Fibroblast of lung (primary cell): ENCODE measurements at places on chromosomes 4 and X.

- no peak overlapping the region for H3K27ac ChIP-seq
- no peaks in the 10 kb centered on the region for H3K27me3 ChIP-seq
- DNase-seq, result no peak
- H3K36me3 ChIP-seq, result no peaks in the 10 kb centered on the region
Measured at GRCh38 chrX:17817251-17817650, 43.8 kb downstream of the RAI2 start.

- H3K4me3 ChIP-seq, result no peak overlapping the region
- H3K36me3 ChIP-seq, result no peaks in the 10 kb centered on the region
- no peak overlapping the region for H3K27ac ChIP-seq
- H3K4me1 ChIP-seq, result no peaks in the 10 kb centered on the region
- DNase-seq, result no peak
Measured at GRCh38 chr4:77595364-77595973, 10.2 kb upstream of the CXCL13 start.

DNA sequence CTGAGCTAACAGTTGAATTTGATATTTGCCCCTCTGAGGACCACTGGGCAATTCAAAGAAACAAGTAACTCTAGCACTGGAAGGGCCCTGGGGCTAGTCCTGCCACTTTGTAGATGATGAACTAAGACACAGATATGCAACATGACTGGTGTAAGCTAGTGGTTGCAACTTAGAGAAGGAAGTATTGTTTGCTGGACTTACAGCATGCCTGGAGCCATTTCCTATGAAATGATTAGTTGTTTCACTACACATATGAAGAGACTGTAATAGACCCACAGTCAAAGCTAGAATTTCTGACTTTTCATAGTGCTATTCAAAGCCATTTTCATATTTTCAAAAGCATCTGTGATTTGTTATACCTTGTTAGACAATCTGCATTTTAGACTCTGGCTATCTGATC lies 96.2 kb downstream of the TSPAN7 start:
- no peak overlapping the region for H3K4me3 ChIP-seq
- H3K27me3 ChIP-seq, result no peaks in the 10 kb centered on the region
- no peak for DNase-seq

DNA sequence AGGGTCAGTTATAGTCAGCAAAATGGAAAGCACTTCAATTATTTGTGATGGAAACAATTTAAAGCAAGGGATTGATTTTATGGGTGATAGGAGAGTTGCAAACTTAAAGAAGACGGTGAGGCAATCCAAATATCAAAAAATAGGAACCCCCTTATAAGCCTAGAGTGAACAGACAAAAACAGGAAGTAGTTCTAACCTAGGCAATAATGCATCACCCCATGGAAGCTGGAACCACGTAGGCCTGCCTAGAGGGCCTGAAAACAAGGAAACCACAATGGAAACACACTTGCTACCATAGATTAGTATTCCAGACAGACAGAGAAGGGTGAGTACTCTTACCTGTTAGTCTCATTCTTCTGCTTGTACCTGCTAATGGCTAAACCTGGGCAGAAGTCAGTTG lies 13.5 kb upstream of the GK2 start:
- H3K4me3 ChIP-seq, result no peak overlapping the region
- H3K4me1 ChIP-seq, result no peaks in the 10 kb centered on the region
- no peak for DNase-seq
- no peak overlapping the region for H3K27ac ChIP-seq
- no peaks in the 10 kb centered on the region for H3K27me3 ChIP-seq
- H3K36me3 ChIP-seq, result no peaks in the 10 kb centered on the region

- no peak for DNase-seq
- no peaks in the 10 kb centered on the region for H3K36me3 ChIP-seq
- H3K27me3 ChIP-seq, result peaks cover 9% of the 10 kb centered on the region
- H3K4me3 ChIP-seq, result no peak overlapping the region
- no peaks in the 10 kb centered on the region for H3K4me1 ChIP-seq
Measured at GRCh38 chr4:56857601-56858309, 36.3 kb upstream of the SPINK2 start.

DNA sequence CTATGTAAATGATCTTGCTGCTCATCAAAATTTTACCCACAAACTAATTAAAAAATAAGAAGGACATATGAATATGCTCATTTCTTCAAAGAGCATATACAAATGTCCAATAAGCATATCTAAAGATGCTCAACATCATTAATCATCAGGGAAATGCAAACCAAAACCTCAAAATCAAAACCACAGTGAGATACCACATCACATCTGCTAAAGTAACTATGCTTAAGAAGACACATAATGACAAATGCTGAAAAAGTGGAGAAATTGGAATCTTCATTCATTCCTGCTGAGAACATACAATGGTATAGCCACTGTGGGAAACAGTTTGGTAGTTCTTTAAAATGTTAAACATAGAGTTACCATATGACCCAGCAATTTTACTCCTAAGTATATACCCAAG lies 81.9 kb downstream of the AFF2 start:
- no peak overlapping the region for H3K4me3 ChIP-seq
- no peak for DNase-seq
- no peaks in the 10 kb centered on the region for H3K36me3 ChIP-seq
- no peaks in the 10 kb centered on the region for H3K27me3 ChIP-seq
- H3K4me1 ChIP-seq, result no peaks in the 10 kb centered on the region
- H3K27ac ChIP-seq, result no peak overlapping the region

DNA sequence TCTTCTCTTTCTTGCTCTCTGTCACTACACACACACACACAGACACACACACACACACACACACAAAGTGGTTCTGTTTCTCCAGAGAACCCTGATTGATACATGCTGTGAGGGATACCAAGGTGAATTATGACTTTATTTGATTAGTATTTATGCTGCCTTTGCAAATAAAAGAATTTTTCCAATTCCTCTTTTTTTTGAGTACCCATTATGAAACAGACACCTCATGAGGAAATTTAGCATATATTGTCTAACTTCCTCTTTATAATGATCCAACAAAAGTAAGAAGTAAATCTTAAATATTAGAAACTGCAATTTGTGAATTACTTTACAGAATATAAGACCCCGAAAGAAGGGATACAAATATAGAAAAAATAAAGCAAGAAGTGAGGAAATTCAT lies 14.3 kb upstream of the RAB28 start:
- DNase-seq, result no peak
- H3K36me3 ChIP-seq, result no peaks in the 10 kb centered on the region
- H3K4me1 ChIP-seq, result no peaks in the 10 kb centered on the region
- no peaks in the 10 kb centered on the region for H3K27me3 ChIP-seq

DNA sequence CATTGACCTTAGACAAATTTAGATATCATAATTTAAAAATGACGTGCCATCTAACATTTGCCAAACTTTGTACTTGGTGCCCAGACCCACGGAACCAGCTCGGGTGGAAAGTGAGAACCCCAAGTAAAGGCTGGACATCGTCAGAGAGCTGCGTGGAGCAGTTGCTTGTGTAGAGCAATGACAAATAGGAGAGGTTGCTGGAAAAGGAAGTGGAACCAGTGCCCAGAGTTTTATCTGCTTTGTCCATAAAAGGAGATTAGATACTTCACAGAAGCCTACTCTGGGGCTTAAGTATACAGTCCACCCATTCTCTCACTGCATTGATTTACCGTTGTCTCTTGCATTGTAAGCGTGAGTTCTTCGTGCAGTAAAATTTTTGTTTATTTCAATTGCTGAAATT lies 5.4 kb upstream of the TBC1D1 start:
- no peak overlapping the region for H3K27ac ChIP-seq
- peak; percentile 71 for DNase-seq
- H3K4me1 ChIP-seq, result peaks cover 2% of the 10 kb centered on the region
- no peaks in the 10 kb centered on the region for H3K36me3 ChIP-seq

DNA sequence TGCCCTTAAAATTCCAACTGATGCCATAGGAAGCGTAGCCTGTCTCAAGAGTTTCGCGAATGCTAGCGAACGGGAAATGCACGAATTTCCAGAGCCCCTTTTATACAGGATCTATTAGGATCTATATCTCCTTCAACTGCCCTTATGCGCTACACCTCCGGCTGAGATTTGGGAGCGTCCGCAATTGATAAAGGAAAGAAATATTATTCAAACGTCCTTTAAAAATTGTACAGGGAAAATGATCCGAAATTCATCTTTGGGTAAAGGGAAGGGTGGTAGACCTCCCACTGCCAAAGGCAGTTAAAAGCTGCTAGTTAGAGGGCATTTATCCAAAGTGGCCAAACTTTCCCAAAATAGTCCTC lies 609 bp downstream of the NR3C2 start:
- no peaks in the 10 kb centered on the region for H3K27me3 ChIP-seq
- H3K4me1 ChIP-seq, result no peaks in the 10 kb centered on the region
- H3K36me3 ChIP-seq, result no peaks in the 10 kb centered on the region
- peak overlapping the region; percentile 24 for H3K27ac ChIP-seq
- peak overlapping the region; percentile 84 for H3K4me3 ChIP-seq
- no peak for DNase-seq

GRCh38 chr4:184845367-184846021 lies 19.7 kb upstream of the ACSL1 start:
- no peak overlapping the region for H3K4me3 ChIP-seq
- no peaks in the 10 kb centered on the region for H3K4me1 ChIP-seq
- H3K27ac ChIP-seq, result no peak overlapping the region

DNA sequence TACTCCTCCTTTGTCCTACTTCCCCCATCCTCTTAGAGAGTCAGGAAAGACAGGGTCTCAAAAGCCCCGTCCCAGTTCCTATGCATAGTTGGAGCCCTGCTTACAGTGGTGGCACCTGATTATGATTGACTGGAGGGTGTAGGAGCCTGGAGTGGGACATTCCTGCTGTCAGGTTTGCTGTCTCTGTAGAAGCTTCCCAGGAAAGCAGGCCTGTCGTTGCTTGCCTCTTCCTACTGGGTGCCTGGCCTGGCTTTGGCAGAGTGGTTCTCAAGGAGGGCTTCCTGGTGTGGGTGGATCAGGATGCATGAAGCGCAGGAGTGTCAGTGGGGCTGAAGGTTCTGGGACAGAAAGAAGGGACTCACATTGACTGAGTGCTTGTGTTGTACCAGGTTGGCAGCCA lies 4.8 kb downstream of the MAGED2 start:
- H3K36me3 ChIP-seq, result peaks cover 1% of the 10 kb centered on the region
- no peaks in the 10 kb centered on the region for H3K27me3 ChIP-seq
- no peak for DNase-seq
- H3K4me1 ChIP-seq, result no peaks in the 10 kb centered on the region
- no peak overlapping the region for H3K4me3 ChIP-seq

DNA sequence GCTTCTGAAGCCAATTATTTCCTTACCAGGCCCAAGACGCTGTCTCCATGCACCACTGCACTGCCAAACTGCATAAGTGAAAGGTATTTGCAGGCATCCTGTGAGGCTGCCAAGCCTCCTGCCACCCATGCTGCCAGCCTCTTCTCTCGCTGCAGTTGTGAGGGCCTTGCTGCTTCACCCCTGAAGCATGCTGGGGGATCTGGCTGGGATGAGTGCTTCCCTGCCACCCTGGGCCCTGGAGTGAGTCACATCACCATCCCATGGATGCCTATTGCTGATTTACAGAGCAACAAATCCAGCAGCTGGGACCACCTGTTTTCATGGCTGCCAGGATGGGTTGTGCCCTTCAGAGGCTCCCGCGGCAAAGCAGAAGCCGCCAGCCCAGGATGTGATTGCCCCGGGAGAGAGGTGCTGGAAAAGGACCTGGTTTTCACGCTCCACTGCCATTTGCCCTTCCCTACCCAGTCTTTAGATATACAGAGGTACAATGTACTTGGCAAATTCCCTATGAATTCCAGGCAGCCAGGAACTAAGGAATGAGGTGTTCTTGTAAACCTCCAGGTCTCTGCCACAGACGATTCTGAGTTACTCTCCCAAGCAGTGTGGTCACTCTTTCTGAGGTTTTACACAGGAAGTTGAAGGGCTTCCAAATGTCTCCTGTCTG lies 41.5 kb upstream of the PTCHD1 start:
- H3K27ac ChIP-seq, result no peak overlapping the region
- H3K4me1 ChIP-seq, result no peaks in the 10 kb centered on the region
- peak; percentile 1 for DNase-seq

DNA sequence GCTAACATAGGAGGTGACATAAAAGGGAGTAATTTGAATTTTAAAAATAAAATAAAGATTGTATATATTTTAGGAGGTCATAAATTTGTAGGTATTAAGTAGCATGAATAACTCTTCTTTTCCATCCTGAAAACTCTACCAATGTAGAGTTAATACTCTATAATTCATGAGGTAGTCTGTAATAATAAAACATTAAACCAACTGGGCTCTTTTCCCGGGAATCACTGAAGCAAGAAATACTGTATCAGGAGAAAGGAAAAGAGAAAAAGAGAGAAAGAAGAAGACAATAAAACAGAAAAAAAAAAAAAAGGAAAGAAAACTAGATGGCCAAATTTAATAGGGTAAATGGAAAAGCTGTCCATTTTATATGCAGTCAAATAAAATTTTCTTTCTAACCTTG lies 984.4 kb downstream of the CCSER1 start:
- no peak overlapping the region for H3K27ac ChIP-seq
- no peaks in the 10 kb centered on the region for H3K27me3 ChIP-seq
- no peak overlapping the region for H3K4me3 ChIP-seq
- H3K36me3 ChIP-seq, result no peaks in the 10 kb centered on the region

- no peaks in the 10 kb centered on the region for H3K27me3 ChIP-seq
- H3K36me3 ChIP-seq, result no peaks in the 10 kb centered on the region
- H3K4me1 ChIP-seq, result no peaks in the 10 kb centered on the region
- DNase-seq, result peak; percentile 67
Measured at GRCh38 chr4:87633243-87633642, 16.8 kb upstream of the DMP1 start.

- H3K4me1 ChIP-seq, result no peaks in the 10 kb centered on the region
- DNase-seq, result no peak
- no peaks in the 10 kb centered on the region for H3K27me3 ChIP-seq
- H3K36me3 ChIP-seq, result no peaks in the 10 kb centered on the region
- no peak overlapping the region for H3K27ac ChIP-seq
Measured at GRCh38 chrX:27591938-27592337, 1.8 kb downstream of the DCAF8L2 start.

DNA sequence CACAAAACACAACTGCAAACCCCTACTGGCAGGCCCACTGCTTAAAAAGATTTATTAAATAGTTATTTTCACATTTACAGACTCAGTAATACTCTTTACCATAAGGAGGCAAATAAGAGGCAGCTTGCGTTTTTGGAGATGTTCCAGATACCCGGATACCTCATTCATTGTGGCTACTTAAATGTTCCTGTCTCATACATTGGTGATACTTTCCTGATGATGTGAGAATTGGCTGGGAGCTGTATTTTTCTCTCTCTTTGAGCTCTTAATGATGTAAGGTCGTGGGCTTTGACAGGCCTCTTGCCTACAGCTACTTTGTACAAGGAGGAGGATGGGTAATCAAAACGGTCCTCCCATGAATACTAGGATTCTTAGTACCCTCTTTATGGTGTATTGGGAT lies 101.5 kb downstream of the AKAP4 start:
- no peak overlapping the region for H3K4me3 ChIP-seq
- H3K27me3 ChIP-seq, result no peaks in the 10 kb centered on the region
- no peak for DNase-seq
- no peaks in the 10 kb centered on the region for H3K4me1 ChIP-seq
- H3K36me3 ChIP-seq, result no peaks in the 10 kb centered on the region
